CD8-positive, alpha-beta memory T cell (primary cell): ENCODE measurements at places on chromosomes 12 and 14.

- H3K36me3 ChIP-seq, result no peaks in the 10 kb centered on the region
- no peak for DNase-seq
- H3K4me1 ChIP-seq, result peaks cover 16% of the 10 kb centered on the region
- no peak overlapping the region for H3K4me3 ChIP-seq
- H3K27me3 ChIP-seq, result no peaks in the 10 kb centered on the region
Measured at GRCh38 chr14:94126419-94126677, 3.1 kb downstream of the IFI27L2 start.

DNA sequence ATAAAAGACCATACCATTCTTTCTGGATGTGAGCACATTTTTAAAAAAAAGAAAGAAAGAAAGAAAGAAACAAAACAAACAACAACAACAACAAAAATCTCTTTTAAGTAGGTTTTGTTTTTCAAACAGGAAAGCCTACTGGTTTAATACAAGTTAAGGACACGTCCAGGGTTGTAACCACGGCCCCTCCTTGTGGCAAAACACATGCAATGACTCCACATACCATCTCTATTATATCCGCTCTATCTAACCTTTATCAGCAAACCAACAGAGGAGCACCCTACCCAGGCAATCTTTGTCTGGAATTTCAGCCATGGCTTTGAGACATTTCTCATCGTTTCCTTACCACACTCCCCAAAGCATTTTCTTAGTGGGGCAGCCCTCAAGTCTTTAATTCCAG, 360.5 kb upstream of the TMPO start:
- no peak overlapping the region for H3K4me3 ChIP-seq
- H3K4me1 ChIP-seq, result no peaks in the 10 kb centered on the region
- no peaks in the 10 kb centered on the region for H3K36me3 ChIP-seq
- H3K27me3 ChIP-seq, result no peaks in the 10 kb centered on the region
- no peak for DNase-seq
- no peak overlapping the region for H3K27ac ChIP-seq

DNA sequence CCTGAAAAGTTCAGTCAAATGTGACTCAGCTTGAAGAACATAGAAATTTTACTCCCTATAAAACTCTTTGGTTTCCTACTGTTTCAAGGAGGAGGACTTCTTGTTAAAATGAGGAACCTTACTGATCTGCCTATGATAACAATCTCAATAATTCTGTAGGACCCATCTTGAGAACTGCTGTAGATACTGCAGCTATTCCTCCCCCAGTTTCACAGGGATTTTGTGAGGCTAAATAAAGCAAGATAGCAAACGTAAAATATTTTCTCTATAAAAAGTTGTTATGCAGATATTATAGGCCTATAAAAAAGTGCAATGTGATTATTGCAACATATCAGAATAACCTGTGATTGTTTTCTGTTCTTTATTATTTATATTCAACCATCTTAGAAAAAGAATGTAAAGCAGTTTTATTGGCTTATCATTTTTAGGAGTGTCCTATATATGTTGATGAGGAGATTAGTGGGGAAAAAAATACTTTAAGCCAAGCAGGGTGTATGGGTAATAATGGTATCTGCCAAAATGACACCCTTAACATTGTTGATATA, 12.1 kb downstream of the CLEC14A start:
- H3K36me3 ChIP-seq, result no peaks in the 10 kb centered on the region
- no peak overlapping the region for H3K4me3 ChIP-seq
- H3K4me1 ChIP-seq, result no peaks in the 10 kb centered on the region

DNA sequence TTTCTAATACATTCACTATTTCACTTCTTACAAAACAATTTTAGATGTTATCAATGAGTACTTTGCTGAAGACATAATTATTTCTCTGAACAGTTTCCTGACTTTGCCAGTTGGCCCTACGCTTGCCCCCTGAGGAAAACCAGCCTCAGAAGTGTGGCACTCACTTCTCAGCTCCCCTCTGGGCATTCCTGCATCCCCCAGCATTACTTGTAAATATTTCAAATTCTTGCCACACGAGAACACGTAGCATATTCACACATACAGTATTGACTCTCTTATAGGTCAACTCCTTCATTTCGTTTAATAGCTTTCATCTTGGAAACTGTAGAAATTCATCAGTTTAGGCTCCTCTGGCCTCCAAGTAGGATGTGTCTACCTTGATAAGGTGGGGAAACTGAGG, 65.2 kb downstream of the OTX2 start:
- DNase-seq, result no peak
- no peaks in the 10 kb centered on the region for H3K4me1 ChIP-seq
- no peaks in the 10 kb centered on the region for H3K27me3 ChIP-seq
- H3K27ac ChIP-seq, result no peak overlapping the region

DNA sequence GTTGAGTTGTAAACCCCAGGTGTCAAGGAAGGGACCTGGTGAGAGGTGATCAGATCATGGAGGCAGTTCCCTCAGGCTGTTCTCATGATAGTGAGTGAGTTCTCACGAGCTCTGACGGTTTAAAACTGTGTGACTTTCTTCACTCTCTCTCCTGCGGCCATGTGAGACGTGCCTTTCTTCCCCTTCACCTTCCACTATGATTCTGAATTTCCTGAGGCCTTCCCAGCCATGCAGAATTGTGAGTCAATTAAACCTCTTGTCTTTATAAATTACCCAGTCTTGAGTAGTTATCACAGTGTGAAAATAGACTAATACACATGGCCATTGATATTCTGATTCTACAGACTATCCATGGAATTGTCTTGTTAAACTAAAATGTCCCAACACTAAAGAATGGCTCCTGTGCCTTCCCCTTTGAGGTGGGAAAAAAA, 85.6 kb downstream of the SLC2A13 start:
- H3K4me1 ChIP-seq, result no peaks in the 10 kb centered on the region
- no peaks in the 10 kb centered on the region for H3K36me3 ChIP-seq
- no peak overlapping the region for H3K27ac ChIP-seq
- H3K27me3 ChIP-seq, result no peaks in the 10 kb centered on the region
- no peak overlapping the region for H3K4me3 ChIP-seq
- DNase-seq, result no peak

DNA sequence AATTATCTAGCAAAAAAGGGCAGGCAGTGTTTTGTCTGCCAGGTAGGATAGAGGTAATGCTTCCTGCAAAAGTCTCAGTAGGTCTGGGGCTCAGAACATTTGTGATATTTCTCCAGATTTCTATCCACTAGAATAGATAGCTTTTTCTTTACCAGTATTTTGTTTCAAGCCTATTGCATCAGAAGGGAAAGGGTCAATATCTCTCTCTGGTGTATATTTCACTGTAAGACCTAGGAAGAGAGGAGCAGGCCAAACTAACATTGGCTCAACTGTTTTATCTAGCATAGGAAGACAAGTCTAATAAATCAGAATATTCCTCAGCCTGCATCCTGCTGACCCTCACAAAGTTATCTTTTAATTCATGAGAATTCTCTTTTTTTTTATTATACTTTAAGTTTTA, 106.7 kb upstream of the DAAM1 start:
- no peaks in the 10 kb centered on the region for H3K36me3 ChIP-seq
- no peak for DNase-seq
- no peak overlapping the region for H3K27ac ChIP-seq
- H3K4me3 ChIP-seq, result no peak overlapping the region
- no peaks in the 10 kb centered on the region for H3K27me3 ChIP-seq
- H3K4me1 ChIP-seq, result no peaks in the 10 kb centered on the region

DNA sequence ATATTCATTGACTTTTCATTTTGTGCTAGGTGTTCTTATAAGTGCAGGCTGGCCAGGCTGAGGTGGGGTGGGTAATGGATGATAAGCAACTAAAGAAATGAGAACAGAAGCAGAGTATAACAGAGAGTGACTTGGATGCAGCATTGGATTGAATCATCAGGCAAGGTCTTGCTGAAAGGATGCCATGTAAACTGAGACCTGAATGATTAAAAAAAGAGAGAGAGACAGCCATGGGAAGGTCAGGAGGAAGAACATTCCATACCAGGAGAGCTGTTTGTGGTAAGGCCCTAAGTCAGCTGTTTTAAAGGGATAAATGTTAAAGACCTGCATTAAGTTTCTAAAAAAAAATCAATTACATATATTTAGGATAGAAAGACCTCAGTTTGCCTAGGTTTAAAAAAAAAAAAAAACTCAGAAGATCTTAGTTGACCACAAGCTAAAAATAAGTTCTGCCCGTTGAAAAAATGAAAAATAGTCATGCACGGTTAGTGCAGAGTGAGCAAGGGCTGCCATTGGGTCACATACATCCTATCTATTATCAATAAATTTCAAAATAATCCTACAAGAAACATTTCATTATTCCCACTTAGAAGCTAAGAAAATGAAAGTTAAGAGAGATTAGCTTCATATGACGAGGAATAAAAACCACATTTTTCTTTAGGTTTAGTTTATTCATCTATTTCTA, 37.2 kb downstream of the IFNG start:
- H3K4me1 ChIP-seq, result peaks cover 43% of the 10 kb centered on the region
- H3K4me3 ChIP-seq, result no peak overlapping the region
- DNase-seq, result no peak
- no peak overlapping the region for H3K27ac ChIP-seq

DNA sequence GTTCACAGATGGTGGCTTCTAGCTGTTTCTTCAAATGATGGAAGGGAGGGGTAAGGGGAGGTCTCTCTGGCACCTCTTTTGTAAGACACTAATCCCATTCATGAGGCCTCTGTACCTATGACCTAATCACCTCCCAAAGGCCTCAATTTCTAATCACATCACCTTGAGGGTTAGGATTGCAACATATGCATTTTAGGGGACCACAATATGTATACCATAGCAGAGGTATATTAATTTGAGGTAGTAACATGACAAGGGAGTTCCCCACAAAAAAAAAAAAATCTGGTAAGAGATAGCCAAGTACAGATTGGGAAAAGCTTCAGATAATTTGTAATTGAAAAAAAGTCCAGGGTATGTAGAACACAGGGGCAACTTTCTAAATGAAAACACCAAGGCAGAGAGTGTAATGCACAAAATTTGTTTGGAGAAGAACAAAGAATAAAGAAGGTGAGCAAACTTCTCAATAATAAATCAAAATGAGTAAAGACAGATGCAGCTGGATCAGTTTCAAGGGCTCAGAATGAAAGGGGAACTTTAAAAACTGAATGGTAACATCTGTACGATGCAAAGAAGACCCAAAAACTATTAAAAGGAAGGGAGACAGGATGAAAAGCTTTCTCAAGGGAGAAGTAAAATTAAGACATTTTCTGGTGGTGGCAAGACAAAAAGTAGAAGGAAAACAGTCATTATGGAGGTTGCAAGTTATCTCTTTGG, 125.5 kb upstream of the DCN start:
- DNase-seq, result no peak
- H3K27ac ChIP-seq, result no peak overlapping the region
- H3K27me3 ChIP-seq, result no peaks in the 10 kb centered on the region
- H3K4me3 ChIP-seq, result no peak overlapping the region
- H3K36me3 ChIP-seq, result no peaks in the 10 kb centered on the region

- H3K36me3 ChIP-seq, result no peaks in the 10 kb centered on the region
- peaks cover 16% of the 10 kb centered on the region for H3K27me3 ChIP-seq
- DNase-seq, result no peak
- no peak overlapping the region for H3K27ac ChIP-seq
Measured at GRCh38 chr12:131829356-131829747, 1.2 kb downstream of the MMP17 start.

- peaks cover 55% of the 10 kb centered on the region for H3K4me1 ChIP-seq
- no peak overlapping the region for H3K27ac ChIP-seq
- H3K27me3 ChIP-seq, result no peaks in the 10 kb centered on the region
Measured at GRCh38 chr14:24425704-24426103, 3.8 kb downstream of the CBLN3 start.

- no peaks in the 10 kb centered on the region for H3K36me3 ChIP-seq
- no peak overlapping the region for H3K27ac ChIP-seq
- no peak overlapping the region for H3K4me3 ChIP-seq
- no peak for DNase-seq
- H3K4me1 ChIP-seq, result no peaks in the 10 kb centered on the region
- H3K27me3 ChIP-seq, result no peaks in the 10 kb centered on the region
Measured at GRCh38 chr12:69388371-69388770, 28.8 kb downstream of the YEATS4 start.

DNA sequence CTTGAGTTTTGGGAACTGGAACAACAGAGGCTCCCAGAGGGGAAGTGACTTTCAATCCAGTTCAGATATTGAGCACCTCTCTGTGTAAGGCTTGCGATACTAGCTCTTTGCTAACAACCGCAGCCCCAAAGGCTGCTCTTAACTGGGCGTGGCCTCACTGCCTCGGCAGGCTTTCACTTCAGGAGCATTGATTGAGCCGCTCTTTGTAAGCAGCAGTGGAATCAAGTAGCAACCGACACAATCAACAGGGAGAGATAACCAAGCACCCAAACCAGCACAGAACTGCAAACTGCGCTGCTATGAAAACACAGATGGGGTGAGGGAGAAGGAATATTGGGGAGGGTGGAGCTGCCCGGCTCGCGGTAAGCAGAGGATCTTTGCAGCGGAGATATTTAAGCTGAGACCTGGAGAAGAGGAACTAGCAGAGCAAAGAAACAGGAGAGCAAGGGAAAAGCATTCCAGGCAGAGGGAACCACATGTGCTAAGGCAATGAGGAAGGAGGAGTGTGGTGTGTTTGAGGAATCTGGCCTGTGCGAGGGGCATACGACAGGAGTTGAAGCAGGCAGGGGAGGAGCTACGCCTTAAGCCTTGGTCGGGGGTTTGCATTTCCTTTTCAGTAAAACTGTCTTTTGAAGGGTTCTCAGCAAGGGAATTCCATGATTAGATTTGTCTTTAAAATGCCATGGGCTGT, 17.3 kb upstream of the YY1 start:
- H3K27me3 ChIP-seq, result no peaks in the 10 kb centered on the region
- H3K27ac ChIP-seq, result peak overlapping the region; percentile 49
- H3K36me3 ChIP-seq, result no peaks in the 10 kb centered on the region
- peaks cover 47% of the 10 kb centered on the region for H3K4me1 ChIP-seq
- DNase-seq, result peak; percentile 45

- no peaks in the 10 kb centered on the region for H3K36me3 ChIP-seq
- H3K4me1 ChIP-seq, result no peaks in the 10 kb centered on the region
- H3K27ac ChIP-seq, result no peak overlapping the region
Measured at GRCh38 chr12:98280152-98280551, 235.2 kb upstream of the TMPO start.

DNA sequence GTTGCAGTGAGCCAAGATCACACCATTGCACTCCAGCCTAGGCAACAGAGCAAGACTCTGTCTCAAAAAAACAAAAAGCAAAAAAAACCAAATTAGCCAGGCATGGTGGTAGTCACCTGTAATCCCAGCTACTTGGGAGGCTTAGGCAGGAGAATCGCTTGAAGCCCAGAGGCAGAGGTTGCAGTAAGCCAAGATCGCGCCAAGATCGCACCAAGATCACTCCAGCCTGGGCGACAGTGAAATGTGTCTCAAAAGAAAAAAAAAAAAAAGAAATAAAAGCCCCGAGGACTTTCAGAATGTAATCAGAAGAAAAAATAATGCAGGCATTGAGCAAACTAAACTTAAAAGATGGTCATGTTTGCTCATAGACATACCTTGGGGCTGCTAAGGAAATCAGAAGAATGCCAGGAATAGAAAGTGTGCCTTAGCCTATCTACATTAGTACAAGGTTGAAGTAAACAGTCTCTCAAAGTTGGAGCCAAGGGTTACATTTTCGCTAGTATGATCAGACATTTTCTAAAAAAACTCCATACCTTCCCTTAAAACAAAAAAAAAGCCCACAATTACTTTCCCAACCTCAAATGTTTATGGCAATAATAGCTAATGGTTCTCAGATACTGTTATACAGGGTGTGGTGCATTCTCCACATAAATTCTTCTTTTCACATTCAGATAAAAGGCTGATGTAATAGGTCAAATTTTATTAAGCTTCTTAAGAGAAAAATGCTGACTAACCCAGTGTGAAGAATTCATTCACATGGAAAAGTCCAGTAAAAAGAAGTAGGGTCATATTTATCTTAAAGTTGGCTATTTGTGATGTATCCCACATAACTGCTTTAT, 15.8 kb downstream of the DTD2 start:
- no peak overlapping the region for H3K27ac ChIP-seq
- H3K4me1 ChIP-seq, result no peaks in the 10 kb centered on the region
